ENCODE measurements at places on chromosomes 7 and 10.

- DNase-seq = no peak
These were observed 337.0 kb downstream of the CRPPA start for GRCh38 chr7:16084370-16084769.

- DNase-seq = no peak
These were observed 127.2 kb upstream of the CDK6 start for GRCh38 chr7:92963566-92963965.

- no peak for DNase-seq
These were observed 349 bp upstream of the ERVW-1 start for GRCh38 chr7:92478095-92478494.

GRCh38 chr7:99573257-99573656 is 14.8 kb downstream of the ZNF655 start:
- DNase-seq = no peak

GRCh38 chr10:79158402-79159097 is 89.8 kb downstream of the ZMIZ1 start:
- DNase-seq = no peak

GRCh38 chr10:78457804-78458482 is 424.3 kb downstream of the RPS24 start:
- no peak for DNase-seq

DNA sequence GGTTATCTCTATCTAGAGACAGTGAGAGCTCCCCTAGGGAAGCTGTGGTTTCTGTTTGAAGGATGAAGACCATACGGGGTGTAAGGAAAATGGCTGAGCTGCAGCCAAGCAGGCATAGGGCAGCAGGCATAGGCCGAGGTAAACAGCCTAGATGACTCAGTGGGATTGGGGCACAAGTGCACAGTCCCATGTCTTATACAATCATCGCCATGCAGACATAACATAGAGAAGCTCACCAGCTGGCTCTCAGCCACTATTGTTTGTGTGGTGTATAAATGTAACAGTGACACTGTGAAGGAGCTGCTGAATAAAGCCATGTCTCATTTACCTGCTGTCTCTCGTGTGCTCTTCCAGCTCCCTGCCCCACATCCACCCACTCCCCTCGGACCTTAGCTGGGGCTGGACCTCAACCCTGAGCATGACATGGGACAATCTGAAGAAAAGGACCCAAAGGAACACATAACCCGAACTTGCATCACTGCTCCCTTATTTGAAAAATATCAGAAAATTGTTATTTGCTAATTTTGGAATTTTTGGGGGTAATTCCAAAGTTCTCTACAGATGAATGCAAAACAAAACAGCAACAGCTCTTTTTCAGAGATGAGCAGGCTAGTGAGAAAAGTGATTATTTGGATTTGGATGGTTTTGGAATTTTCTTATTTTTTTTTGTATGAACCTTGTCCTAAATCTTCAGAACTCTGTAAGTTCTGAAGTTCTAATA is 582.7 kb downstream of the REEP3 start:
- no peak for DNase-seq

- DNase-seq = no peak
These were observed 11.8 kb upstream of the ACSL5 start for GRCh38 chr10:112361951-112362751.

DNA sequence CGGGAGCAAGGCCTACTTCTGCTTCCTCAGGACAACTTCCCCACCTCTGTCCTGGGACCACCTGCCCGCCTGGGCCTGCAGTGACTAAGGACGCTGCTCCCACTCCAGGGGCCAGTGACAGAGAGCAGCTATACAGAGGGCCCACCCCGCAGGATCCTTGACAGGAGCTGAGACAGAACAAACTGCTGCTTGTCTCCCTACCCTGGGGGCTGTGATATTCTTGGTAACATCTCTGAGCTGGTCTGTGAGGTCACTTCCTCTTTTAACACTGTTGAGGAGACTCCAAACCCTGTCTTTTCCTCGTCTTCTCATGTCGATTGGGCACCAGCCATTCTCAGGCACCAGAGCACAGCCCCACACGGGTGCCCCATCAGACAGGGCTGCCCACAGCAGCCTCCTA is 6.9 kb upstream of the MRPS24 start:
- DNase-seq = no peak

- DNase-seq = no peak
These were observed 4.4 kb downstream of the EIF3B start for GRCh38 chr7:2358968-2359527.

DNA sequence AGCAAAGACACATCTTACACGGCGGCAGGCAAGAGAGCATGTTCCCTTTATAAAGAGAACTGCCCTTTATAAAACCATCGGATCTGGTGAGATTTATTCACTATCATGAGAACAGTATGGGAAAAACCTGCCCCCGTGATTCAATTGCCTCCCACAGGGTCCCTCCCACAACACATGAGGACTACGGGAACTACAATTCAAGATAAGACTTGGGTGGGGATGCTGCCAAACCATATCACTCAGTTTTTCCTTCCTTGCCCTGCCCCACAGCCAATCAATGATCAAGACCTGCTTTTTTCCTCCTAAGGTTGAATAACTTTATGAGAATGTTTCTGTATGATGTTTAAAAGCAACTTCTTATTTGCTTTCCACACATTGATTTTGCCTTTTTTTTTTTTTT is 3.1 kb upstream of the PTPRE start:
- no peak for DNase-seq

- no peak for DNase-seq
These were observed 219.9 kb downstream of the SUGCT start for GRCh38 chr7:40354711-40355110.

DNA sequence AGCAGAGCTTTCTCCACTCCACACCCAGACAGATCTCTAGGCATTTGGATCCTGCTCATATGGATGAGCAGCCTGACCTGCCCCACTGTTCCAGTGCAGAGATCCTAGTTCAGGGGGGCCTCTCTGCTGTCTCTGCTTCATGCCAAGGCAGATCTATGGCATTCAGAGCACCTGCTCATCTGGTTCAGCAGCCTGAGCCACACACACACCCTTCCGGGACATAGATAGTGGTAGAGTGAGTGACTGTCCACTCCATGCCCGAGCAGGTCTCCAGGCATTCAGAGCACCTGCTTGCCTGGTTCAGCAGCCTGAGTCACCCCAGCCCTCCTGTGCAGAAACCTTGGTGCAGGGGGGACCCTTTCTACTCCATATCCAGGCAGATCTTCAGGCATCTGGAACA is 54.3 kb upstream of the ZNF800 start:
- DNase-seq = no peak
